ENCODE measurements at places on chromosomes 7 and 10.

DNA sequence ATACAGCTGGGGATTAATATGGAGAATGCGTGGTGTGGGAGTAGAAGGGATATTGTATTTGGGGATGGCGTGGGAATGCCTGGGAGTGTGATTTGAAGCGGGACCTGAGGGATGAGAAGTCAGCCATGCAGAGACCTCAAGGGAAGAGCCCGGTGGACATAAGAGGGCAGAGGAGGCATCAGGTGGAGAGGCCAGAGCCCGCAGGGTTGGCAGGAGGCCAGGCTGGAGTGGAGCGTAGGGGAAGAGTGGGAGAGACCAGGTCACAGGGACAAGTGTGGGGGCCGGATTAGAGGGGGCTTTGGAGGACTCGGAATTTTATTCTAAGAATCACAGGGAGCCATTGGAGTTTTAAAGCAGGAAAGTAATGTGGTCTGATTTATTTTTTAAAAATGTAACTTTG is 2.0 kb downstream of the NDUFB2 start:
- DNase-seq, result no peak

DNA sequence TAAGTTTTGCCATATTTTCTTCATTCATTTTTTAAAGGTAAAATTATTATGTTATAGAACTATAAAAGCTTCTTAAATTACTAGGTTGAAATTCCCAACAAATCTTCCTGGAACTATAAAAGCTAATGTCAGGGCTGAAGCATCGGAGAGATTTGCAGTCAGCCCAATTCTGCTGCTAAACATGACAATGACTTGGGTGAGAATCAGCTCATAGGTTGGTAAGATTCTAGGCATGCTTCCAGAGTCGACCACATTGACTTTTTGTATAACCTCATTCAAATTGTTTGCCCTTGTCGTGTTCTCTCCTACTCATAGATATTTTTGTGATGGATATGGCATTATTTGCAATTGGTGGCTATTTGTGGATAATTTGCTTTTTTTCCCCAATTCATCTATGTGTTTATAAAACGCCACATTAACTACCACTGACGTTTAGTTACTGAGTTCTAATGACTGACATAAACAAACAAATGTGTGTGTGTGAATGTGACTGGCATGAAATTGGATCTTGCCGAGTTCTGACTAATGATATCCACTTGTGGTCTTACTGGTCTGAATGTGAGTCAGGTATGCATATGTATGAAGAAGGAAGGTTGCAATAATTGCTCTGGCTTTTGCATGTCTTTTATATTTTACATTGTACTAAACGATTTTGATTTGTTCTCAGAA is 579.8 kb downstream of the PARD3 start:
- DNase-seq, result no peak

DNA sequence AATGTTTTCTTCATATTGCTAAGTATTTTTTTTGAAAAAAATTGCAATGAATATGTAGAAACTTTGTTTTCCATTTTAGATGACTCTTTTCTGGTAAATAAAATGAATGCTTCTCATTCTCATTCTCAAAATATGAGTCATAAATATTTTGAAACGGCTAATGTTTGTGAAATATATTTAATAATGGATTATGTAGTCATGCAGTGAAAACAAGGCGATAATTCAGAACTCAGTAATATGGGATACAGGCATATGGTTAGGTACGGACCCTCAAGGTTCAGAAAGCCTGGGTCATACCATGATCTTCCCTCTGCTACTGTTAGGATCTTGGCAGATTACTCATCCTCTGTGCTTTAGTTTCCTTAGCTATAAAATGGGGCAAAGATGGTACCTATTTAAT is 46.2 kb upstream of the SLC39A12 start:
- DNase-seq, result no peak

GRCh38 chr7:137354396-137354795 is 10.9 kb upstream of the PTN start:
- no peak for DNase-seq

DNA sequence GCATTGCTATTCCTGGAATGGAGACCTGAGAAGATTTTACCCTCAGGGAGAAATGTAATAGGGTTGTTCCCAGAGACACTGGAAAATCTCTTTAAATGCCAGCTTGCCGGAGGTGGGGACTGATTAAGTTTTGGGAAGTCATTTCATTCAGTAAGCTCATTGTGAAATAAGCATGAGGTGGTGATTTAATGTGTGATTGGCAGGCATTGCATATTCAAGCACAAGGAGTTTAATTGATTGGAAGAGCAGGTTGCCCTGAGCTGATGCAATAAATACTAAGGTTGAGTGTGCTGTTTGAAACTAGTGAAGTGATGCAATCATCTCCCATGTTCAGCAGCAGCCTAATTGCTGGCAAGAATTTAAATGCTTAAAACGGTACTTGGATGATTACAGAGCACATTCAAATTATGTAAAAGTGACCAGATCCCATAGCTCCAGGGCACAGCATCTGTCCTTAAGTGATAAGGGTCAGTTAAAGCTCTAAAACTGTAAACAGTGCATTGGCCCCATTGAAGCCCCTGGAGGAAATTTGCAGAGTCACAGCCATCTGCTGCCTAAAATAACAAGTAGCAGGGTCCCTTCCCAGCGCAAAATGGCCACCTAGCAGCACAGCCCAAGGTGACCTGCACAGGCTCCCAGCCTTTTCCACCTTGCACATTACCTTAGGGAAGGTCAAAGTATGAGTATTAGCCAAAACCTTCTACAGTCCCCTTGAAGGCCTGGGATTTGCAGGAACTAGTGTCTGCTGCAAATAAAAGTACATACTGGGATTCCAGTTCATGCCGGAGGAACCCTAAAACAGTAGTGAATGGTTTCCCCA is 92.1 kb downstream of the CCDC71L start:
- peak; percentile 58 for DNase-seq

DNA sequence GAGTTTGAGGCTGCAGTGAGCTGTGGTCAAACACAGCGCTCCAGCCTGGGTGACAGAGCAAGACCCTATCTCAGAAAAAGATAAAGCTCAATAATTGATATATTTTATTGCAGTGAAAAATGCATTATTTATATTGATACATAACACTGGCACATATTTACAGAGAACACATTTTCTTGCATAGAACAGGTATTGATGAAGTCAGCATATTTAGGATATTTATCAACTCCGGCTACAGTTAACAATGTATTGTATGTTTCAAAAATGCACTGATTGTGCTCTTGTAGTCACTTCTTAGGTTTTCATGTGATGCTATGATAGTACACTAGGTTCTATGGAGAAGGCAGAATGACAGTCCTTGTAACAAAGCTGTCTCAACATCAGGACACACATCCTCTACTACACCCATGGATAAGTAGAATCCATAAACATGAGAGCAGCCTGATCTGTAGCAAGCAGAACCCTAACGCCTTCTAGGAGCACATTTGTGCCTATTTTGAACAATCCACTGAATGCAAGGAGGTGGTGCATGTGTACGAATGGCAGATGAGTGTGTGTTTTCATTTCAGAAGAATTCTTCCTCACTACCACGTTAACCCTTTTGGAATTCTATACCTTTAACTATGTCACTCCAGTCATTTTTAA is 586.1 kb upstream of the CELF2 start:
- DNase-seq, result no peak

- no peak for DNase-seq
Measured at GRCh38 chr7:94228223-94228622, 166.5 kb upstream of the COL1A2 start.

DNA sequence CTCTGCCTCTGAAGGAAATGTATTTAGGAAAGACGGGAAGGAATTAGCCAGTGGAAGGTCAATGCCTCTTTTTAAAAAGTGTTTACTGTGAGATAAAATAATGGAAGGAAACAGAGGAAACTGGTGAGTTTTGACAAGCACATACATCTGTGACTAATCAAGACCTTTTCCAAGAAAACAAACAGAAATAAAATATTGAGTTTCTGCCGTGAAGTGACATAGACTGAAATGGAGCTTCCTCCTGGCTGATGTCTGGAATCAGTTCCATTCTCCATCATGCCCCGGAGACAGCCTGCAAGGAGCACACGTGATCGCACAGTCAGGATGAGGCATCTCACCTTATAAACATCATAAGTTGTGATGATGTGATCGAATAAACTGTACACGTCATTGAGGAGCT is 30.7 kb downstream of the TECTB start:
- DNase-seq, result no peak
